HEK293T (cell line): ENCODE measurements at places on chromosomes 6 and 20.

DNA sequence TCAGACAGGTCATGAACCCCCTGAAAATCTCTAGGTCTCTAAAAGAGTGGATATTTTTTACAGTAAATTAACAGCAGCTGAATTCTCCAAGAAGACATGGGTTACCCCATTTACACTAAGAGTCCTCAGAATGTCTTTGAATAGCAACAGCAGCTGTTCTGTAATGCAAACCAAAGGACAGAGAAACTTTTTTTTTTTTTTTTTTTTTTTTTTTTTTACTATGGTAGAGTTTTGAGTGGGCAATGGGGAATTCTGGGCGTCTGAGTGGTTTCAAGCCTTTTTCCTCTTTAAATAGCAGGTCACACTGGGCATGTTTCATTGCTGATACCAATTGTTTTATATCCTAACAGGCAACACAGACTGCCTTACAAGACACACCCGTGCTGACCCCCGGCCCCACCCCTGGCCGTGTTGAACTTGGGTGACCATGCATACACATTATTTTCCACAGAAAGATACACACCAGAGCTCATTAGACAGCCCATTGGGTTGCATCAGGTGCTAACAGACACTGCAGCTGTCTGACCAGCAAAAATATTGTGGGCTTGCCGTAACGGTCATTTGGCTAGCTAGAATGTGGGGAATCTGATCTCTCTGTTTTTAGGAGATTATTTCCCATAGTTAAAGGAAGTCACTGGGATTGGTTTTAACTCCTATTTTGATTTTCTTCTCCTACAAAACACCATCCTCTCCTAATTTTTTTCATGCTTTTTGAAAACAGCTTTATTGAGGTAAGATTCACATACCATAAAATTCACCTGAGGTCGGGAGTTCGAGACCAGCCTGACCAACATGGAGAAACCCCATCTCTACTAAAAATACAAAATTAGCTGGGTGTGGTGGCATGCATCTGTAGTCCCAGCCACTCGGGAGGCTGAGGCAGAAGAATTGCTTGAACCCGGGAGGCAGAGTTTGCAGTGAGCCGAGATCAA lies 26.7 kb upstream of the IRF4 start:
- DNase-seq: no peak

GRCh38 chr6:132003516-132004178 lies 52.5 kb upstream of the CCN2 start:
- no peak for DNase-seq

DNA sequence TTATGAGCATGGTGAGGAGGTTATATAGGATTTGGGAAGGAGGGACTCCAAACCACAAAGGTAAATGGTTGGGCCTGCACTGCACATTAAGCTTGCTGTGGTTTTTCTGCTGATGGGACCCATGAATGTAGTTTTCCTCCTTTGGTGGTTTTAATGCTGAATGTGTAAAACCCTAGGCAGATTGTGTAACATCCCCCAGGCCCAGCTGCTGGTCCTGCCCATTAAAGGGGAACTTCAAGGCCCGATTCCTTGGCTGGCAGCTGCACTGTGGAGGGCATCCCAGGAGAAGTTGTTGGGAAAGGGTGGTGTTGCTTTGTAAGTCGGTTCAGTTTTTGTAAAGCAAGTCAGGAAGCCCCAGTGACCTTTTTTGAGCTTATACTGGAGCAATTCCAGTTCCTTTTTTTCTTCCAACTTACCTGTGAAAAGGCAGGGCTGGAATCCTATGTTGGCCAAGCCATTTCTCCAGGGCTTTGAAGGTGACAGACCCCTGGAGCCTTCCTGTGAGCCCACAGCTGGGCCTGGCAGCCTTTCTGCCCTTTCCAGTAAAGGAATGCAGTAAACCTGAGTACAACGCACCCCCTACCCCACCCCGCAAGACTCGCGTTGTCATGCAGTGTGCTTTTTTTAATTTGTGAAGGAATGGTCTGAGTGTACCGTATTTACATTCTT lies 43.1 kb upstream of the NAA20 start:
- no peak for DNase-seq

DNA sequence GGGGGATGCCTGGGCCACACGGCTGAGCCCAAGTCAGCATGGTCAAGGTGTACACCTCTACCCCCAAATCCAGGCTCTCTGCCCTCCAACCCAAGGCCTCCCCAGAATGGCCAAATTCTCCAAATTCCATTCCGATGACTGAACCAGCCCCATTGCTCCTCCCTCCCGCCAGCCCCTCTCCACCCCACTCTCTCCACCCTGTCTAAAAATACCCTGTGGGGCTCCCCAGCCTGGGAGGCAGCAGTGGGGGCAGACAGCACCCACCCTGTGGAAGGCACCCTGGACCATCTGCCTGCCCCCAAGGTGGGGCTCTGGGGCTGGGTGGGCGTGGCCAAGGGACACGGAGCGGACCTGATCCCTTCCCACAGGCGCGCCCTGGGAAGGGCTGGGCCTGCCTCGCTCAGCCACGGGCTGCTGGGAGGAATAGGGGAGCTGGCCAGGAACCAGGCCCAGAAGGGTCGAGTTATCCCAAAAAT lies 11.4 kb downstream of the TEAD3 start:
- no peak for DNase-seq

DNA sequence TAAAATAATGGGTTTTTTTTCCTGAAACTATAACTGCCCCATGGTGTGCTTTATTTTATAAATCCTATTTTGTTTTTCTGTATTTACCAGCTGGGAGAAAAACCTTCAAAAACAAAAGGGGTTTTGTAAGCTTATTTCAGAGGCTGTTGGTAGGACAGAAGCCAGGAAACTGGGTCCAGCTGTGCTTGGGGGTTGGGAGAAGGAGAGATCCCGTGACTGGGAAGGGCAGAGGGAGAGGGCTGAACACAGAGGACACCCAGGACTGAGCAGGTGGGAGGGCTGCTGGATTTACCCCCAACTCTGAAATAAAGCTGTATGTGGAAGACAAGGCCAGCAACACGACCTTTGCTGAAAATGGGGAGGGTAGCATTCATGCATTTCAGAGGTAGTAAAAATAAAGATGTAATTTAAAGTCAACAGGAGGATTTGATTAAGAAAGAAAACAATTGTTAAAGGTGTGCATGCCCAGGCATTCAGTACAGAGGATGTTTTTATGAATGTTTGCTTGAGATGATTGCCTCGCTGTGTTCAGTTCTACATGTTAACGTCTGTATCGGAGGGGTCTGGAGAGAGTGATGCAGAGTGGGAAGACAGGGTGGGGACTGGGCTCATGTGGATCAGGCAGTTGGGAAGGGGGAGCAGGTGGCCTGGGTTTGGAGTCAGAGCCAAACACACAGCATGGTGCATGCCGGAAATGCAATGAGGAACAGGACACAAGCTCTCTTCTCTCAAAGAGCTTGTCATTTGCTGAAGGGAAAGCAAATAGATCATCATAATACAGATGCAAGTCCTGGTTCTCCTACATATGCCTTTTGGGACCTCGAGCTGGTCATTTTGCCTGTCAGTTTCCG lies 21.4 kb downstream of the ARFGEF3 start:
- no peak for DNase-seq

GRCh38 chr6:127069659-127070279 lies 48.7 kb upstream of the RSPO3 start:
- peak; percentile 36 for DNase-seq

- no peak for DNase-seq
Observed at GRCh38 chr6:97882755-97883154, 599.7 kb upstream of the MMS22L start.

DNA sequence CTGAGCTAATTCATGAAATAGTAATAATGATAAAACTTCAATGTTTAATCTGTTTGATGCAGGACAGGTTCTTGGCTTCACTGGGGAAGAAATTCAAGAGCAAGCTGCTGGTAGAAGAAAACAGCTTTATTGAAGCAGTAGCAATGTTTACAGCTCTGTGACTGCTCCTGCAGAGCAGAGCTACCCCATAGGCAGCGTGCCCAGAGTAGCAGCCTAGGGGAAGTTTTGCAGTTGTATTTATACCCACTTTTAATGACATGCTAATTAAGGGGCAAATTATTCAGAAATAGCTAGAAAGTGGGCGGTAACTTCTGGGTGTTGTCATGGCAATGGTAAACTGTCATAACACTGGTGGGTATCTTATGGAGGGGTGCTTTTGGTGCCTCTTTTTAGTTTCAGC lies 518.0 kb downstream of the RFPL4B start:
- no peak for DNase-seq
